AG04450 (cell line): ENCODE measurements at places on chromosomes 7 and 10.

- DNase-seq: no peak
Measured at GRCh38 chr7:102009628-102010027, 192.2 kb downstream of the CUX1 start.

DNA sequence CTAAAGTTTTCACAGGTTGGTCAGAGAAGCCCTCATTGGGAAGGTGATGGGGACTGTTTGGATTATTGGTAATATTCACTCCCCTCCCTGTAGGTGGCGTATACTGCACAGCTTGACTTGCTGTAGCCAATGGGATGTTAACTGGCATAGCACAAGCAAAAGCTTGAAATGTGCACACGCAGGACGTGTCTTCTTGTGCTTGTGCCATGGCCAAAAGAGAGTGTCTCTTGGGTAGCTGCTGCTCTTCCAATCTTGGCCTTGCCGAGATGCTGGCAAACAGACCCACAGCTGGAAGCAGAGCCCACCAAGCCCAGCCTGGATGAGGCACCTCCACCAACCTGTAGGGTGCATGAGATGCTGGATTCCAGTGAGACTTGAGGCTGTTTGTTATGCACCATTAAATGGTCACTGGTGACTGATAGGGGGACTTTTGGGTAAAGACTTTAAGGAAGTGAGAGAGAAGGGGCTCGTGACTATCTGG lies 266.0 kb downstream of the GRID1 start:
- DNase-seq: no peak

DNA sequence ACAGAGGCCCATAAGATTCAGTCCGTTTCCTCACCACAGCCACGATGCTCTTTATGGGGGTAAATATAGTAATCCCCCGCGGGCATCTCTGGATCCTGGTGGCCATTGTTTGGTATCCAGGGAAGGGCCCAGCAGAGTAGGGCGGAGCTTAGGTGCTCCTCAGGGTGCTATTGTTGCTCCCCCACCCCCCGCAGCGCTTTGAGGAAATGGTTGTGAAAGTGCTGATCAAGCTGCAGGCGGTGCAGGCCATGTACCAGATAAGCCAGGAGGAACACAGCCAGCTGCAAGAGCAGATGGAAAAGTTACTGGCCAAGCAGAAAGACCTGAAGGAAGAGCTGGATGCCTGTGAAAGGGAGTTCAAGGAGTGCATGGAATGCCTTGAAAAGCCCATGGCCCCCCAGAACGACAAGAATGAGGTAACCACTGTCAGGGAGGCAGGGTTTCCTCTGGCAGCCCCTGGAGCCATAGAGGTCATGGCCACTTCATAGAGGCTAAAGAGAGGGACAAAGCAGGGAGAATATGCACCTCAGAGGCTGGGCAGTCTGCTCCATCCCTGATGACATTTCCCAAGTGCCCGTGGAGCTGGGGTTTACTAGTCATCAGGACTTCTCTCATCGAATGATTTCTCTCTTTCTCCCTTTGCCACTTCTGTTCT lies 17.6 kb upstream of the FLNC start:
- no peak for DNase-seq

DNA sequence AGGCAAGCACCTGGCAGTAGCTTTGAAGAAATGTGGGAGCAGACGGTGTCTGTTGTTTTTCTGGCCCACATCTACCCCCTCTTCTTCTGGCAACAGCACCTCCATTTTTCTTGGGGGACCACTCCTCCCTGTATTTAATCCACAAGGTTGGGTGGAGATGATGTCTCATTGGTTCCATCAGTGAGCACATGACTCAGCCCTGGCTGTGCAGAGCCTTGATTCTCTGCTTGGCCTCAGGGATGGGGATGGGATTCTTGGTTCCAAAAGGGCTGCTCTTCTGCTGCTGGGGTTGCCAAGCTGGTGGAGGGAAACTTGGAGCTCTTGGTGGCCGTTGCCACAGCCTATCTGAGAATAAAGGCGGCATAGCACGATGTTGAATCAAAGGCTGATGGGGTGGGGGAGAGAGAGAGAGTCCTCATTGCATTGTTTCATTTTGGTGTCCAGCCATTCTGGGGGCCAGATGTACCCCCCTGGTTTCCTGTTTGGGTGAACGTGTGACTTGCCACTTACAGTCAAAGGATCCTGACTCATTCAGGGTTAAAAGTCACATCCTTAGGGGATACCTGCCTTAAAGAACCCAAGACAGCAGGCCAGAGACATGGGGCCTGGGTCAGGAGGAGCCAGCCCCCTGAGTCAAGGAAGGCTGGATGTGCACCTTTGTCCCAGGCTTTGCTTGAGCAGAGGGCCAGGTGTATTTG lies 25.9 kb downstream of the GRK5 start:
- DNase-seq: no peak

DNA sequence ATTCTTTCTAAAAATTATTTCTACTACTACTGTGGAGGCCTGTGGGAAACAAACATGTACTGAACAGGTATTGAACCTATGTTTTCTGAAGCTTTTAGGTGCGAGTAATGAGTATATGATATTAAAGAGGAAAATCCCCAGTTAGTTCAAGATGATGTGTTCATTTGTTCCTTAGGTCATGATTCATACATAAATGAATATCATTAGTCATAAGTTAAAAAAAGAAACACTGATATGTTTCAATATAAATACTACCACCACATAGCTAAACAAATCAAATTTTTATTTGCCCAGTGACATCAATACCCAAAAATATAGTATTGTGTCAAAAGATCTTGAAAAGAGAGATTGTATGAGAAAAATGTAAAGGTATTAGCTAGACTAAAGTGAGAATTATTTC lies 210.7 kb upstream of the GNAI1 start:
- no peak for DNase-seq

- no peak for DNase-seq
Measured at GRCh38 chr7:14351167-14351566, 361.7 kb upstream of the ETV1 start.
